ENCODE measurements at places on chromosomes 16 and 17. TPM values are rescaled to one million over a fixed set of nuclear protein-coding genes. Genes with fewer than 3 reads are reported as not detected.
A peak's percentile ranks its signal among the peaks of the same experiment; 100 is the strongest.

- no peak for DNase-seq
These were observed 8.1 kb upstream of the ITGAE start for GRCh38 chr17:3809135-3809534.

GRCh38 chr17:79338604-79339003 is 264.0 kb downstream of the ENGASE start:
- no peak for DNase-seq

The KRTAP4-6 gene
- total RNA-seq: not detected

The HAS3 gene
- 2.7 TPM for total RNA-seq

- DNase-seq: no peak
These were observed 1.9 kb upstream of the CAPN15 start for GRCh38 chr16:525520-526180.

DNA sequence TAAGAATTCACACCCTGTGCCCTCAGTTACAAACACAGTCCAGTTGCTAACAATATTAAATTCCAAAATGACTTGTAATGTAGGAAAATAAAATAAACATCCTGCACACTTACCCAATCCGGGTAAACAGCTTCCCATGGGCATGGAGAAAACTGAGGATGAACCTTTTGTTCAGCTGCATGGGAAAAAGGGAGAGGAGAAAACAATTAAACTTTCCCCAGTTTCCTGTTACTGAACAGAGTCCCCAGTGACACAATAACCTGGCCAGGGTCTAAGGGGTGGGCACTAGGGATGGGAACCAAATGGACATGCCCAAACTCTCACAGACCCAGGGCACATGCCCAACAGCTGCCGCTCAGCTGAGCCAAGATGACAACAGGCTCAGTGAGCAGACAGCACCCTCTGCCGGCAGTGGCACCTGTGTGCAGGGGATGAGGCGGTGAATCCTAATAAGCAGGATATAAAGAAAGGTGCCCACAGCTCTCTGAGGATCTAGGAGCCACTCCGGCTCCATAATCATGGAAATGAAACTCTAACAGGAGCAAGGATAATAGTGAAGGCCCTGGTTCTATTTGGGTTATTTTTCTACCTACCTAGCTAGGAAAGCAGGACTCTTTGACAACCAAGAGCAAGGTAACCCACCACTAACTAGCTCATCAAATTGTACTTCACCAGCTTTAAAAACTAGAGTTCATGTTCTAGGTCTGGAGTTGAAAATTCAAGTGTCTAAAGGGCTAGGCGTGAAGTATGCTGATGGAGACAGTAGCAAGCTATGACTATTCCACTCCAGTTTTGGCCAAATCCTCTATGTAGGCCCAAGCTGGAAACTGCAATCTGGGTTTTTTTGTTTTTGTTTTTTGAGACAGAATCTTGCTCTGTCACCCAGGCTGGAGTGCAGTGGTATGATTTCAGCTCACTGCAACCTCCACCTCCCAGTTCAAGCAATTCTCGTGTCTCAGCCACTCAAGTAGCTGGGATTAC is 58.8 kb downstream of the SMG6 start:
- DNase-seq: peak; percentile 94

DNA sequence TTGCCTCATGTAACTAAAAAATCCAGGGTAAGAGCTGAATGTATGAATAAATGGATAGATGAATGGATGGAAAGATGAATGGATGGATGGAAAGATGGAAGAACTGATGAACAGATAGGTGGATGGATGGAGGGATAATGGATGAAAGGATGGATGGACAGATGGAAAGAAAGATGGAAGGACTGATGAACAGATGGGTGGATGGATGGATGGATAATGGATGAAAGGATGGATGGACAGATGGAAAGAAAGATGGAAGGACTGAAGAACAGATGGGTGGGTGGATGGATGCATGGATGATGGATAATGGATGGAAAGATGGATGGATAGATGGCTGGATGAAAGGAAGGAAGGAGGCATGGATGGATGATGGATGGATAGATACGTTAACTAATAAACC is 11.9 kb downstream of the CHD9NB start:
- DNase-seq: no peak

DNA sequence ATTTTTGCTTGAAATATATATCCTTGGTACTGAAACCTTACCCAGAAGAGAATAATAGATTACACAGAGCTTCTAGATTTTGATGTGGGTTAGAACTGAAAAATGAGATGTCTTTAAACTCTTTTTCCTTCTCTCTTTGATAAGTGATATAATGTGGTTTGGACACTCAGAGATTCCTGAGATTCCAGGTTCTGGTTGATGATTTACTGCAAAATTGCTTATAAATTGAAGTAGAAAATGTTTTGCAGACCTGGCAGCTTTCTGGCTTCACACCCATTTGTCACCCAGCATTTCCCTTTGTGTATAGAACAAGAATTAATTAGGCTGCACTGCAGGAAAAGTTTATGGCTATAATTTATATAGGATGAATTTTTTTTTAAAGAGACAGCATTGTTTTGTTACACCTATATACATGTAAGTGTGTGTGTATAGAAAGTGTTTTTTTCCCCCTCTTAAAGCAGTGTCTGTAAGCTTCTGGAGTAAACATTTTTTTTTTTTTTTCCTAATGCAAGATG is 23.5 kb downstream of the AATF start:
- DNase-seq: no peak

The KRTAP4-5 gene
- total RNA-seq: not detected

GRCh38 chr16:79747688-79748087 is 147.2 kb upstream of the MAF start:
- DNase-seq: no peak

DNA sequence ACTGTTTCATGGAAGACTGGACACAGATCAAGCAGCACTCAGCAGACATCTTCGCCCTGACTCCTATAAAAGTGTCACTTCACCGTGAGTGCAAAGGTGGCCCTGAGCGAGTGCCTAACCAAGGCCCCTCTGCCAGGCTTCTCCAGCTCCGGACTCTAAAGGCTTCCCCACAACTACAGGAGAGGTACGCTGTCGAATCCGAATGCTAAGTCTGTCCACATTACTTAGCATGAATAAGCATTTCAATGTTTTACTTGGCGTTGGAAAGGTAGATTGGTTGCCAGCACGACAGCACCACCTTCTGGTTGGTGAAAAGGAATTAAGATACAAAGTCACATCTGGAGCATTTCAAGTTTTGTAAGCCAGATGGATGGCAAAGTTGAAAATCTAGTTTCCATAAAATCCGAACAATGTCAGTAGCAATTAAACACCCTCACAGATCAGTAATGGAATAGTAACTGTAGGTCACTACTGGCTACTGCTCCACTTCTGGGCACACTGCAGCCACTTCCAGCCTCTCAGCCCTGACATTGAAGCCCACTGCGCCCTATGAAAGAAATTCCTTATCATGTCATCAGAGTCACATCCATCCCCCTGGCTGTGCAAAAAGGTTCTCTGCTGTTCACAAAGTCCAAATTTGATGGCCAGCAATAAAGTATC is 100.9 kb downstream of the PARN start:
- DNase-seq: peak; percentile 82

GRCh38 chr16:74742051-74742481 is 32.6 kb downstream of the FA2H start:
- no peak for DNase-seq

The CSH2 gene
- not detected for total RNA-seq

The LRRC37A gene
- 4.3 TPM for total RNA-seq

DNA sequence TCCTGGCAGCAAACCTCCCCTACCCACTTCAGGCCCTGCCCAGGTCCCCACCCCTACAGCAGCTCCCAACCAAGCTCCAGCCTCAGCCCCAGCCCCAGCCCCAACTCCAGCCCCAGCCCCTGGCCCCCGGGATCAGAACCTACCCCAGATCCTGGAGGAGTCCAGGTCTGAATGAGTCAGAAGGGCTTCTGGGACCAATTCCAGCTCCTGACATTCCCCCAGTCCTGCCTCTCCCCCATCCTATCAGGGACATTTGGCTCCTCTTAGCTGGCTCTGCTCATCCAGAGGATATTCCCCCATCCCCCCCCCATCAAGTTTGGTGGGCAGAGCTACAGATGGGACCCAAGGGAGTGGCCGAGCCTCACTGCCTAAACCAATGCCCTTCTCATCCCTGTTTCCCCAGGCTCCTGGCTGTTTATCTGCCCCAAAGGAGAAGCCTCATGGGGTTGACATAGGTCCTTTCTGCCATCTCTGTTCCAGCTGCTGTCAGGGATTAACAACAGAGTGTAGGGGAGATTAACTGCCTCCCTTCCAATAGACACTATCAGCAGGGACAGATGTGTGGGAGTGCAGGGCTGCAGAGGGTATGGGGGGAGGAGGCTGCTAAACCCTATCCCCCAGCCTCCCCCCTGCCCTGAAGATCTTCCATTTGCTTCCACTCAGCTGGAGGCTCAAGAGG is 16.5 kb downstream of the CNTNAP1 start:
- no peak for DNase-seq

The OR3A3 gene
- total RNA-seq: not detected

GRCh38 chr17:7356072-7356549 is 1.2 kb downstream of the TMEM95 start:
- DNase-seq: peak; percentile 90

DNA sequence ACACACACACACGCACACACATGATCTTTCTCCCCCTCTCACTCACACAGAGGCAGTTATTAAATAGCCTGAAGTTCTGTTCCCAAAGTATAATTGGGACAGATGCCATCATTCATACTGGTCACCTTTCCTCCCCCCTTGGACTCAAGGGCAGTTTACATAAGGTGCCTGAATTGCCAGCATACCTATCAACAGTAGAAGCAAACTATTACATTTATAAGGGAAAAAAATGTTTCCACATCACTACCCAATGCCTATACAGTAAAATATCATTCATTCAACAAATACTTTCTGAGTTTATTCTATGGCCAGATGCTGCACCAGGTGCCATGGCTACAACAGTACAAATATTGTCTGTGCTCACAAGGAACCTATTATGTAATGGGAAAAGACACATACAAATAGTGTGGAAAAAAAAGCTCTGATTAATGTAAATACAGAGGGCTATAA is 6.3 kb downstream of the CNTD1 start:
- DNase-seq: no peak

The CHD9NB gene
- 7.5 TPM for total RNA-seq

The TEX14 gene
- 0.76 TPM for total RNA-seq

DNA sequence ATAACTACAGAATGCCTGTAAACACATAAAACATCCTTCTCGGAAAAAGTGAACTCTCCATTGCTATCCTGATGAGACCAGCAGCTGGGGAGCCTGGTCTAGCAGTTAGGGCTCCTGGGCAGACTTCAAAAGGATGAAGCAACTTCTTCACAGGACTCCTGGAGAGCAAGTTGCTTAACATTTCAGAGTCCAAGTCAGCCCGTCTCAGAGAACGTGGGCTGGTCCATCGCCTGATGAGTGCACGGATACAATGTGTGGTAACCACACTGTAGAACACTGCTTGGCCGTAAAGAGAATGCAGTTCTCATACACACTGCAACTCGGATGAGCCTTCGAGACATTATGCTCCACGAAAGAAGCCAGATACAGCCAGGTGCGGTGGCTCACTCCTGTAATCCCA is 52.7 kb downstream of the TMEM235 start:
- DNase-seq: no peak

- no peak for DNase-seq
These were observed 17.8 kb upstream of the KCNH6 start for GRCh38 chr17:63505341-63505740.

GRCh38 chr16:1992704-1993317 is 3.0 kb downstream of the SYNGR3 start:
- DNase-seq: no peak

The BBS2 gene
- 110 TPM for total RNA-seq

The ASPHD1 gene
- total RNA-seq: 5.0 TPM

GRCh38 chr17:59842901-59843652 is 49.7 kb downstream of the TUBD1 start:
- DNase-seq: peak; percentile 73

The NPTX1 gene
- 0.53 TPM for total RNA-seq

DNA sequence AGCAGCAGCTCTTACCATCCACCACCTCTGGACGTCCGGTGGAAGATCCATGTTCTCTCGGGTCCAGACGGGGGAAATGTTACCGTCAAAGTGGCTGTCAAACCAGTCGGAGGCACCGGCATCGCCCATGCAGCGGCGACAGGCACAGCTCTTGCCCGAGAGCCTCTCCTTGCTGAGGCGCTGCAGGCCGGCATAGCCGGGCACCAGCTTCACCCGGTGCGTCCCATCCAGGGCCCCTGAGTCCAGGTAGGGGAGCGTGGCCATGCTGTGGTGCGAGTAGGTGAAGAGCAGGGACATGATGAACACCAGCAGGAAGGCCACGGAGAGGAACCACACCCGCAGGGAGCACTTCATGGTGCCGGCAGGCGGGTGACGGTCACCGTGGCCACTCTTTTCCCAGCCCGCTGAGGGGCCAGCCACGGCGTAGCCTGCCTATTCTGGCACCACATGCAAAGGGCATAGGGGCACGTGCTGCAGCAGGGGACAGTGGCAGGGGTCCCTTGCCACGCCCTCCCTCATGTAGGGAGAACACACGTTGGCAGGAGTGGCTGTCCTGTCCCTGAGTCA is 40.6 kb downstream of the ST3GAL2 start:
- DNase-seq: no peak

Measured in sciatic nerve (tissue), 2 donors.